Stimulated activated CD4-positive, alpha-beta T cell treated with anti-CD3 and anti-CD28 coated beads, Interleukin-1b, Interleukin-23, amount 100 ng/mL, for 1 hour (primary cell): ENCODE measurements at places on chromosomes 2 and 18.

- no peak for DNase-seq
These were observed 8.8 kb upstream of the SNTG2 start for GRCh38 chr2:941871-942270.

GRCh38 chr2:218894151-218894879, 13.7 kb downstream of the WNT10A start:
- no peak for DNase-seq

DNA sequence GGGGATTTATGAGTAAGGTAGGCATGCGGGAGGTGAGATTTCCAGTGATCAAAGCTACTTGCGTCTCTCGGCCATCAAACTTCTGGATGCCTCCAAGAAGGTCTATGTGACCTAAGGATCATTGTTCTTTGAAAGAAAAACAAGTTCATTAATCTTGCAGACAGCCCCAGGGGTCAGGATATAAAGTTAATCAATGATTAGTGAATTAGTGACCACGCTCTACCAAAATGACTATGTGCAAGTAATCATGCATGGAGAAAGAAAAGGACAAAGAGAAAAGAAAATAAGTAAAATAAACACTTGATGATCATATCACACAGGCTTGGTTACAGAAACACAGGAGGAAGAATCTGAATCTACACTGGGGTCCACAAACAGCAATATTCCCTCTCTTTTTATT, 42.5 kb upstream of the BCL11A start:
- DNase-seq, result no peak

- no peak for DNase-seq
These were observed 258.5 kb downstream of the KCNS3 start for GRCh38 chr2:18136881-18137475.

DNA sequence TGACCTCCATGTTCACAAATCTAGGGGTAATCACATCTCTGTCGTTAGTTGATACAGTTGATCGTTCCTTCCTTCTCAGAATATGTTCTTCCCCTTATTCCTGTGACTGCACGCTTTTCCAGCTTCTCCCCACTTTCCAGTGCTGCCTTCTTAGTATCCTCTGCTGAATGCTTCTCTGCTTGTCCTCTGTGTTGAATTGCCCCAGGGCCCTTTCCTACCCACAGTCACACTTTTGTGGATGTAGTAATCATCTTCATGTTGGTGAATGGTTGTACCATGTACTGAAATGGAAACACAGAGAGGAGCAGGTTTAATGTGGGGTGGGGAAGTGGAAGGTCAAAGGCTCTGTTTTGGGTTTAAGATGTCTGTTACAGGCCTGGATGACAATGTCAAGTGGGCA, 47.2 kb downstream of the EML6 start:
- DNase-seq, result no peak

DNA sequence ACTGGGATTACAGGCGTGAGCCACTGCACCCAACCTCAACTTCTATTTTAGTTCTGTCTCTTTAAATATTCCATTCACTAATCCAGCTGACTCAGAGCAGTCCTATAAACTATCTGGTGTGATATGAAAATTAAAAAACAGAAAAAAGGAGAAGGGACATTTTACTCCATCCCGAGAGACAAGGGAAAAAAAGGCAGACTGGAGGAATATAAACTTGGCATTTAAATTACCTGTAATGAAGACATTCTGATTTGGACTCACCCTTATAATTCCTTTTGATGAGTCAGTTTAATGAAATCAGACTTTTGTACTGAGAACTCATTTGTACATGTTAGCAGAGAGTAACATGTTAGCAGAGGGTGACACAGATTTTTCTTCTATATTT, 74.8 kb upstream of the RIOK3 start:
- no peak for DNase-seq
